ENCODE measurements at places on chromosomes 2 and 18.

DNA sequence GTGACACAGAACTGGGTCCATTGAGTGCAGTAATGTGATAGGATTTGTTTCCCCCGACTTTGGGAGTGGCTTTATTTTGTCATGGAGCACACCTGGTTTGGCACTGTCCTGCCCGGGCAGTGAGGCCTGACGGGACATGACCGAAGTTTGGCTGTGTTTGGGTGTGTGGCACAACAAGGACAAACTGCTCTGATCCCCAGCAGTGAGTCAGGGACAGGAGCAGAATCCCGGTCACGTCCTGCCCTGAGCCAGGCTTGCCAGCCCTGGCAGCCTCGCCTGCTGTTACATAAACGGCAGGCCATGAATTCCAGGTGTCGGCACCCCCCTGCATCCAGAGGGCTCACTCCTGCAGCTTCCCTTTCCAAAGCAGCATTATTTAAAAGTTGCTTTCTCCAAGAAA is 45.7 kb downstream of the IMPA2 start:
- DNase-seq, result no peak

GRCh38 chr18:22670914-22671313 is 253.2 kb upstream of the CTAGE1 start:
- DNase-seq, result no peak

- DNase-seq, result no peak
Observed at GRCh38 chr2:98772536-98772935, 41.6 kb upstream of the MGAT4A start.

DNA sequence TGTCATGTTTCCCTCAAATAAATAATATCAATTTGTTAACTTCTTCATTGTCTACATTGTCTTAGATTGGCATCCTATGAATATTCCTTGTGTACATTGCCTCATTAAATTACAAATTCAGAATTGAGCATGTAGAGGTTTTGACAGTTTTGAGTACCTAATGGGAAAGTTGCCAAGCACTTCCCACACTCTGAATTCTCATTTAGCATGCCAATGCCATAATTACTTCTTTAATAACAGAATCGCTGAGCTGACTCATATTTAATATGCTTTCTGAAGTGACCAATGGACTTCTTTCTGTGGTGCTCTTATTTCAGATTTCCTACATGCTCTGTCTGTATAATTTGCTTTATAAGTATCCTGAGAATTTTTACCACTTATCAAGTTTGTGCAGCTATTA is 114.4 kb upstream of the NOL4 start:
- peak; percentile 49 for DNase-seq

- peak; percentile 97 for DNase-seq
Observed at GRCh38 chr18:78090584-78090983, 840.9 kb downstream of the GALR1 start.

DNA sequence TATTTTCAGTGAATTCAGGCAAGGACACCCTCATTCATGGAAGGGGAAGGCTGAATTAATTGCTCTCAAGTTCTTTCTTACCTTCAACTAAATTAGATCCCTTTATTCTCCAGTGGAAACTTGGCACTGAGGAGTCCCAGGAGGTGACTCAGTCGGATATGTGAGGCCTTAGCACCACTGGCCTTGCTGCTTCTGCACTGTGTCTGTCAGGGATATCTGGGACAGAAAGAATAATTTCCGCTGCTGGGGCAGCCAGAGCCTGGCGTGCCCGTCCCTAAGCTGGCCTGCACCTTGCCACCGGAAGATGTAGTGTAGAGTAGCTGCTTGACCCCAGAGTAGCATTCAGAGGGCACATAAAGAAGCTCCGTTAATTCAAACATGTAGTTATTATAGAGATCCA is 53.4 kb downstream of the LIMS1 start:
- no peak for DNase-seq

DNA sequence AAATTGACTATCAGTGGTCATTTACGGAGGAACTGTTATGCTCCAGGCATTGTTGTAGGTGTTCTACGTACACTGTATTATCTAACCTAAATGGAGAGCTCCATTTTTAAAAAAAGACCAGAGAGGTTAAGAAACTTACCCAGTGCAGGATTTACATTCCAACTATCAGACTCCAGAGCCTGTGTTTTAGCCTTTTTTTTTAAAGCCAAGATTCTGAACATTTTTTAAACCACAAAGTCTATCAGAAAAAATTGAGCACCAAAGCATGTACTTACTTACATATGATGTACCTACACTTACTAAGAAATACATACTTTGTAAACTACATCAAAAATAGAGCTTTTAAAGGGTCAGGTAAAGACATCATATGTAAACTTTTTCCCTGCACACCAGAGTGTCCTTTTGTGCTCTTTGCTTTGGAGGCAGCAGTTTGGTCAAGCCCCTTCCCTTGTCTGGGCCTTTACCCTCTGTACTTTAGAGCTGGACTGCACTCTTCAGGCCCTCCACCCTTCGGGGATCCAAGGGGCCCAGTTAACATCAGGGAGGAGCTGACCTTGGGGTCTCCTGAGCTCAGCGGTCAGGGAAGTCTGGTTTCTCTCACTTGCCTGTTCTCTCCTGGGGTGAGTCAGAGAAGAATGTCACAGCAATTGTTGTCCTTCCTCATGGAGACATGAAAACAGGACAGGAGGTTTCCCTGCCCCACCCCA is 58.4 kb downstream of the ITGB1BP1 start:
- DNase-seq, result no peak

- DNase-seq, result no peak
Observed at GRCh38 chr2:126674075-126674744, 18.3 kb downstream of the GYPC start.

DNA sequence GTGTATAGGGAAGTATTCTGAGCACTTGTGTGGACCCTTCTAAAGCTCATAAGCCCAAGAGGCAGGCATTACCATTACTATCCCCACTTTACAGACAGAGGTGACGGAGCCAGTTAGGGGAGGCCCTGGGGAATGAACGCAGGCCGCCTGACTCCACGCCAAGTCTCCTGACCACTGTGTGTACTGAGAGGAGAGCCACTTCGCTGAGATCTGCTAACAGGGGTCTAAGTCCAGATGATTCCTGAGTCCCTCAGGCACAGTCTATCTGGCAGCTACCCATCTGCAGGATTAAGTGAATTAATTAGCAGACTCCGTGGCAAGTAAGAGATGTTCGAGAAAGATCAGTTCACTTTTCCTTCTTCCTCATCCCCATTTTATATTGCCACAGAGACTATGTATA is 13.7 kb downstream of the CYB5A start:
- DNase-seq, result no peak

- DNase-seq, result peak; percentile 2
Observed at GRCh38 chr2:54176577-54176976, 61.2 kb downstream of the ACYP2 start.

DNA sequence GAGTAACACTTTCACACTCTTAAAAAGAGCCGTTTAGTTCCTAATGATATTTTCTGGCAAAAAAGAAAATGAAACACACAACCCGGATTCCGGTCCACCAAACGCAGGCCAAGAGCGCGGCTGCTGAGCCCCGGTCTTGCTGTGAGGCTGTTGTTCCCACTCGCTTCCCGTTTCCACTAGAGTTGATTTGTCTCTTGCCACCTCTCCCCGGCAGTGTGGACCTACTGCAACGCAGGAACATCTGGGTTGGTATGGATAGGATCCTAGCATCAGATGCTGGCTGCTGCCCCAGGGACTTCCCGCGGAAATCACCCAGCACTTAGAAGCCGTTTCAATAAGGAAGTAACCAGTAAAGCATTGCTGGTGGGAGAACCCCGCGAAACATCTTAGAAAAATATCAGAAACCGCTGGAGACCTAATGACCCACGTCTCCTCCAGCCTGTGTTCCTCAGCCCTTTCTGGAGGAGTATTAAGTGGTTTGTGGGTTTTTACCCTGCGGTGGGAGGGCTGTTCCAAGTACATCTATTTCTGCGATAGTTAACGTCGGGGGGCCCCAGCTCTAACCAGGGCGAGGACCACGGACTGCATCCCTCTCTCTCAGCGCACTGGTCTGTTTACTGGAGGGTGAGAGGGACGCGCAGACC is 939 bp downstream of the DOCK10 start:
- DNase-seq, result peak; percentile 32

DNA sequence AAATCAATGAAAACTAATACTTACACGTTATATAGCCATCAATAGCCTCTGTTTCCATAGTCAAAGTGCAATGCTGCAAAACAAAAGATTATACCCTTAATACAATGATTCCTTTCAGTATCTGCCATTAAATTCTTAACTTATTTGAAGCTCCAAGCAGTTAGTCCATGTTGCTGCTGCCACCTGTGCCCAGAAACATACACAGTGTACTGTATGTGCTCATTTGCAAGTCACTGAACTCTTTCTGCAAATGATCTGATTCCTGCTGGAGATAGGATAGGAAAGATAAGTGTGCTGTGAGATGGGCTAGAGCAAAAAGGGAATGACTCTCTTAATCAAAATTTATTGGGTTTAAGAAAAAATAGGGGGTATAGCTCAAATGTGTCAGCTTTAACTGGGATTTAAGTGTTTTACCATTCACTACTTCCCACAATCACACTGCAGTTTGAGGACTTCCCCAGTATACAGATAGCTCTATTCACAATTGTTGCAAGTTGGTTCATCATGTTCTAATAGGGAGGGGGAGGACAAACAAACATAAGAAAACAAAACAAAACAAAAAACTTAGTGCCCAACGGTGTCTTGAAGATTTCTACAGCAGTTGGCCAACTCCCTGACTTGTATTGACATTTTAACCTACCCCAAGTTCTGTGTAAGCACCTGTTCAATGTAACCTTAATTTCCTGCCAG is 2.7 kb downstream of the IKZF2 start:
- no peak for DNase-seq

- no peak for DNase-seq
Observed at GRCh38 chr2:231038483-231039293, 1.4 kb downstream of the C2orf72 start.

DNA sequence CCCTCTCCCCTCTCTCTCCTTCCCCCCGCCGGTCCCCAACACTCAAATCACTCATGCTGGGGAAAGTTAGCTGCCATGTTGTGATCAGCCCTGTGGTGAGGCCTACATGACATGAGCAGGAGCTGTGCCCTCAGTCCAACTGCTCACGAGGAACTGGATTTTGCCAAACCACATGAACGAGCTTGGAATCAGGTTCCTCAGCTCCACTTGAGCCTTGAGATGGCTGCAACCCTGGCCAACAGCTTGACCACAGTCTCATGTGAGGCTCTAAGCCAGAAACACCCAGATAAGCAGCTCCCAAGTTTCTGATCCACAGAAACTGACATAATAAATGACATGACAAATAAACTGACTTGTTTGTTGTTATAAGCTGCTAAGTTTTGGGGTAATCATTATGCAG is 38.4 kb downstream of the ARL4C start:
- DNase-seq, result no peak

DNA sequence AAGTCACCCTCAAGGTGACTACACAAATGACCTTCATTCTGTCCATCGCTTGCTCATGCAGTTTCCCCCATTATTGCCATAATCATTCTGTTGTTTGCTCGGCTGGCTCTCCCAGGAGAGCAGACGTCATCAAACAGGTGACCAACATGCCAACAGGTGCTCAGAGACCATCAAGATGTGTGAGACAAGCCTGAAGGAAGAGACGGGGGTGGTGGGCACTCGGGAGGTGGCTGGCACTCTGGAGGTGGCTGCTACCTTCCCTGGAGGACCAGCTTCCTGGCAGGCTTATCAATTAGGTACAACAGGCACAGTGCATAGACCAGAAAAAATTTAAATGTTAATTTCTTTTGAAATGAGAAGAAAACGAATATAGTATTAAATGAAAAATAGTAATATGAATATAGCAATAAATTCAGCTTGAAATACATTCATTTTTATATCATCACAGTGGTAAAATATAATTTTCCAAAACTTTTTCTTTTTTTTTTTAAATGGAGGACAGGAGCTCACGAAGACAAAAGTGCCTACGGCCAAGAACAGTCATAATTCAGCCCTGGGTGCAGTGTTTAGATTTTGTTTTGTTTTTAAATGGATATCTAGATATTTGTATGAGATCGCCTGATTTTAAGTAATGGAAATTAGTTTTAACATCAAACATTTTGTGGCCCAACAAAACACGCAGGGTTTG is 16.9 kb upstream of the HAAO start:
- DNase-seq, result peak; percentile 20

GRCh38 chr2:106127776-106128268 is 66.3 kb downstream of the UXS1 start:
- no peak for DNase-seq

GRCh38 chr2:38200598-38200997 is 124.6 kb upstream of the CYP1B1 start:
- DNase-seq, result no peak

DNA sequence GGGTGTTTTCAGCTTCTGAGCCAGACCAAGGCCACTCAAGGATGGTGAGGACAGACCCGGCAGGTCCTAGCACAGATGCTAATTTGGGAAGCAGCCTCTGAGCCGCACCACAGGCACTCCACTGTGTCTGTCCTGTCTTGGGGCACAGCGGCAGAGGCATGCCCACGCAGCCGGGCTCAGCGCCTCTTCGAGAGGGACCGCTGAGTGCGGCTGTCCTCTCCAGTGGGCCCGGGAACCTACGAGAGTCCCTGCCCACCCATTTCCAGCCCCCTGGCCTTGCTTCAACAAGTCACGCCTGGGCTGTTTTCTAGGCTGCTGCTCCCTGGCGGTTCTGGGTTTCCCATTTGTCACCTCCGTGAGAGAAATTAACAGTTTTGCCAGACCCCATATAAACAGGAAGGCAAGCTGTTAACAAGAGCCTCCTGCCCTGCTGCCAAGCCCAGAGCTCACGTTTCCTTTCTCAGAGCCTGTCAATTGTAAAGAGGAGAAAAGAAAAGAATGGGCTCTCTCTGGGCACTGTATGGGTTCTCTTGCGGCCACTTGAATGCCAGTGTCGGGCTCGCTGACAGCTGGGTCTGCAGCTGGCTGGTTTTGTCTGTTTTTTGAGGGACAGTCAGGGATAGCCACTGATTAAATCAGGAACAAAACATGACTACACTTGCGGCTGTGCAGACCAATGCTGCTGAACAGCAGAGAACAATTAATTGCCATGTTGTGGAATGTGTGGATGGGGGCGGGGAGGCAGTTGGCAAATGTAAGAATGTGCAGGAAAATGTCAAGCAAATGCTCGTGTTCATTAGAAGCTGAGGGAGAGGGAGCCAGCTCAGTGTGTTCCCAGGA is 30.6 kb downstream of the TMEM17 start:
- no peak for DNase-seq

- DNase-seq, result no peak
Observed at GRCh38 chr18:13541621-13542519, 184.5 kb downstream of the FAM210A start.

- DNase-seq, result no peak
Observed at GRCh38 chr2:150909613-150910012, 352.1 kb downstream of the RBM43 start.

Measured in NCI-H748 treated with DMSO at 0.1 percent for 48 hours (cell line).